ENCODE measurements at places on chromosomes 1 and 21.
A peak's percentile ranks its signal among the peaks of the same experiment; 100 is the strongest.

GRCh38 chr1:85865213-85865612, 157.0 kb upstream of the ZNHIT6 start:
- DNase-seq, result no peak

GRCh38 chr21:44828362-44829056, 10.6 kb upstream of the SUMO3 start:
- no peak for DNase-seq

DNA sequence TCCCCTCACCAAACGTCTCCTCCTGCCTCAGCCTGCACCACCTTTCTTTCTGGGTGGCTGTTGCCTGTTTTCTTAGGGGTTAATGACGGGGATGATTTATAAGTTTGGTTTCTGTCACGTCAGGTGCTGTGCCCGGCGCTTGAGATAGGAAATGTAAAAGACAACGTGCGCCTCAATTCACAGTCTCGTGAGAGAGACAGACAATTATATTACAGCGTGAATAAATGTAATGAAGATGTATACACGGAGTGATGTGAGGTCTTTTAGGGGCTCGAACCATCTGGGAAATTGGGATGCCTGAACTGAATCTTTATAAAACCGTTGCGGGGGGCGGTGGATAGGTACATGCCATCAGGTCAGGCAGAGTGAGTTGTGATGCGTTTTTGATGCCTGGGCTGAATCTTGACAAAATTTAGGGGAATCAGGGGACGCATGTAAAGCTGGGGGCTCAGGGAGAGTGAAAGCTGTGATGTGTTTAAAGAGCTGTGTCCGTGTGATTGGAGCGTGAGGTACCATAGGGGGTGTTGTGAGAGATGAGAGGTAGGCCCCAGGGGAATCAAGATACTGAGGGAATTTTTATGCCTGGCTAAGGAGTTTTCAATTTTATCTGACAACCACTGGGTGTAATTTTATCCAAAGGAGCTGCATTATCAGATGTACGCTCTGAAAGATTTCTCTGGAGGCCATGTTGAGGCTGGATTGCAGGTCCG, 831 bp downstream of the TIPRL start:
- no peak for DNase-seq

DNA sequence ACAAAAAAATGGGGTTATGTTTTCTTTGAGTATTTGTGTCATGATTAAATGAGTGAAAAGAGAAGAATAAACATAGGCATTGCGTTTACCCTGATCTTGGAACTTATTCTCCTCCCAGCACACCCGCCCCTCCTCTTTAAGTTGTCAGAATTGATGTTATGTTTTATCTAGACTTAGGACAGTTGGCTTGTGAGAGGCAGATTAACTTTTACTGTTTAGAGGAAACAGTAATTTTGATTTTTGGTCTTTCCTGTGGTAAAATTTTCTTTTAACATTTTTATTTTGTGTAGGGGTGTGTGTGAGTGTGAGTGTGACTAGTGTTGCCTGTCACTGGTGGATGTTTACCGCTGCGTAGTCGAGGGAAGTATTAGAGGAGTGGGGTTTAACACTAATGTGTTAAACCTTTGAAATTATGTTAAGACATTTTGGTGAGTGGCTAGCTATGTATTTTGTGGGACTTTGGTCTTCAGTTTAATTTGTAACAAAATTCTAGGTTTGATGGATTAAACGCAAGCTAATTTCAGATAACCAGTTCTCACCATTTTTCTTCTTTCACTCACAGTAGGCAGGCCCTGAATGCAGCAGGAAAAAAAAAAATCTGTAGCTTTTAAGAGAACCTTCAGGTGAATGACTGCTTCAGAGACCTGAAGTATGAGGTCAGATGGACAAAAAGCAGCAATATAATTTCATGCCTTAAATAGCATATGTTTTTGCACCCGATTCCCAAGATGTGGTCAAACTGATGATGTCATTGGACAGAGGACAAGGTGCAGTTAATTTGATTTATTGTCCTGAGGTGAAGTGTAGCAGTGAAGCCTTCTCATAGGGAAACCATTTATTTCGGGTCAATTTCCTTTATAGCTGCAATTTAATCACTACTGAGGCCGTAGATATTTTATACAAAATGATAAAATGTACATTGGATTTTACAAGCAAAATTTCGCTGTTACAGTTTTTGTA, 2.7 kb downstream of the POU2F1 start:
- DNase-seq, result peak; percentile 26

DNA sequence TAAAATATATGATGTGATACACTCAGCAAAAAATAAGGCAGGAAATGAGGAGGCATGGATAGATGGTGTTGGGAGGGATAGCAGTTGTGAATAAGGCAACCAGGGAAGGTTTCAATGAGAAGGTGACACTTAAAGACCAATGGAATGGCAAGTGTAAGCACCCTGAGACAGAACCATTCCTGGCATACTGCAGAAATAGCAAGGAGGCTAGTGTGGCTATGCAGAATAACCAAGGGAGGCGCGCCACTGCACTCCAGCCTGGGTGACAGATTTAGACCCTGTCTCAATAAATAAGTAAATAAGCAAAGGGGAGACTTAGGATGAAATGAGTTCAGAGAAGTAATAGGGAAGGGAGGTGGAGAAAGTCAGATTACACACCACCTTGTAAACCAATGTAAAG, 113.9 kb downstream of the TOMM20 start:
- no peak for DNase-seq

DNA sequence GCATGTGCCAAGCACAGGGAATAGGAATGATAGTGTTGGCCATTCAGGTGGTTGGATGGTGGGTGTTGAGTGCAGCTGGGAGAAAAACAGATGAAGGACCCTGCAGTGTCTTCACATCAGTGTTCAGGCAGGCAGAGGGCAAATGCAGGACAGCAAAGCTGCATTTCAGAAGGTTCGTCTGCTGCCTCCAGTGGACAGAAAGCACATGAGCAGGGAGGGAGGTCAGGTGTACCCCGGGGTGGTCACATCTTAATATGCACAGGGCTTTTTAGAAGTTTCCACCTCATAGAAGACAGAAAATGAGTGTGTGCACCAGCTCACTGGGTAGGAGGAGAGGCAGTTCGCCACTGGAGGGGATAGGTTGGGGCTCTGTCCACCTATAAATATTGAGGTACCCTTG, 184.9 kb downstream of the SLC35F3 start:
- no peak for DNase-seq

- DNase-seq, result peak; percentile 44
Measured at GRCh38 chr1:47906009-47906432, 91.2 kb downstream of the TRABD2B start.

GRCh38 chr1:204131978-204132377, 19.9 kb downstream of the ETNK2 start:
- no peak for DNase-seq

DNA sequence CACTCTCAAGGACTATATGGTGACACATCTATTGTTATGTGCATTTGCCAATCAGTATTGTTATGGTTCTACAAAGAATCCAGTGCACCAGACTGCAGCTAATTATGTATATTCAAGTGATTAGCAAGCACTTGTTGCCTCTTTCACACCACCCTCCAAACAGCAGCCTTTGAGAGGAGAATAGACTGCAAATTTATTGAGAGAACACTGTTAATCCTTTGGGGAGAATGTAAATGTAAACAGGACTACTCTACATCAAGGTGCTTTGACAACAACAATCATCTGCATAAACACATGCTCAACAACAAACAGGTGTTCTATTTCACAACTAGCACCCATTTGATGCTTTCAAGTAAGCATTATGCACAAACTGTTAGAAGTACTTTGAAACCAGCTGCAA, 117.4 kb downstream of the AKT3 start:
- DNase-seq, result no peak

DNA sequence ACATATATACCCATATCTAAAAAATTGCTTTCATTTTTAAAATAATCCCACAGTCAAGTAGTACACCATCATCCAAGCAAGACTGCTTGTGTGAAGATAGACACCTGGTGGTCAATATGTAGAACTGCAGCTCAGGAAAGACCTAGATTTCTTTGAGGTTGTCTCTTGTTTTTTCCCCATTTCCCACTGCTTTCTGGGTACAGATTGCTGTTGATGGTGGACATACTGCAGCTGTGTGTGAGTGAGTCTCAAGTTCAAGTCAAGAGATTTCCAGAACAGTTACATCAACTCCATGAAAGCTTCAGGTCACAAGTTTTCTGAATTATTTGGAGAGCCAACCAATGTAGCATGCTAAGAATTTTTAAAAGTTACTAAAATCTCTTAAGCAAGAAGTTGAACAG, 306.4 kb downstream of the DUSP10 start:
- DNase-seq, result no peak

DNA sequence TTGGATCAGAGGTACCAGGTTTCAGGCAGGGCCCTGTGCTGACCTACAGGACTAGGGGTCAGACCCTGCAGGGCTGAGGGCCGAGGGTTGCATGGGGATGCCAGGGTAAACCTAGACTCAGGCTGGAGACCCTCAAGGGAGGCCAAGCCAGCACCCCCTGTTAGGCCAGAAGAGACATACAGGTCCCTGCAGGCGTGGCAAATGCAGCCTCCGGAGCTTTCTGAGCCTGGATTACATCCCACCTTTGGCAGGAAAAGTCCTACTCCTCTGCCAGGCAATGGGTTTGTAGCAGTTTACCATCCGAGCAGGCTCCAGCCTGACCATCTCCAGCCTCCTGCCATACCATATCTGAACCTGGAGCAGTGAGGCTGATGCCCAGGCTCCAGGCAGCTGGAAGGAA, 425.3 kb downstream of the NPHP4 start:
- no peak for DNase-seq

DNA sequence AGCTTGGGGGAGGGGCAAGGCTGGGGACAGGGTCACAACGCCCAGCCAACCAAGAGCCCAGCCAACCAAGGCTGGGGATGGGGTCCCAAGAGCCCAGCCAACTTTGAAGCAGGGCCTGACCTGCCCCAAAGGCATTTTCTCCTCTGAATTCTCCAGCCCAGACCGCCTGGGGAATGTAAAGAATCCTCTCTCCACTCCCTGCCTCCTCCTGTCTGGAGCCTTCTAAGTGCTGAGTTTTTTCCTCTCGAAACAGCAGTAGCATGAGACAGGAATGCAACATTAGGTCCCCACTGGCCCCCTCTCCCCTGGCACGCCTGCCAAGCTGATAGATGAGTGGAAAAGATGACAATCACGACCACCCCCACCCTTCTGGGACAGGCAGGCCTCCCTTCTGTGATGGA, 17.0 kb downstream of the C1orf198 start:
- DNase-seq, result peak; percentile 64

Data from stomach (tissue), 19 donors.